Placental epithelial cell (primary cell): ENCODE measurements at places on chromosomes 6 and 20. TPM values are rescaled to one million over a fixed set of nuclear protein-coding genes. Genes with fewer than 3 reads are reported as not detected.

The FRS3 gene
- total RNA-seq, result 2.7 TPM in 2 replicates

The RIPPLY2 gene
- total RNA-seq, result not detected in 2 replicates

The DAAM2 gene
- 0.22 and 0.39 TPM in 2 replicates for total RNA-seq

The OR10C1 gene
- total RNA-seq, result not detected in 2 replicates

The SLC4A11 gene
- 1.6 and 2.2 TPM in 2 replicates for total RNA-seq

The SEMG1 gene
- total RNA-seq, result not detected in 2 replicates

The SSR1 gene
- total RNA-seq, result 43.6 and 136 TPM in 2 replicates
